ENCODE measurements at places on chromosomes 5 and 9.

DNA sequence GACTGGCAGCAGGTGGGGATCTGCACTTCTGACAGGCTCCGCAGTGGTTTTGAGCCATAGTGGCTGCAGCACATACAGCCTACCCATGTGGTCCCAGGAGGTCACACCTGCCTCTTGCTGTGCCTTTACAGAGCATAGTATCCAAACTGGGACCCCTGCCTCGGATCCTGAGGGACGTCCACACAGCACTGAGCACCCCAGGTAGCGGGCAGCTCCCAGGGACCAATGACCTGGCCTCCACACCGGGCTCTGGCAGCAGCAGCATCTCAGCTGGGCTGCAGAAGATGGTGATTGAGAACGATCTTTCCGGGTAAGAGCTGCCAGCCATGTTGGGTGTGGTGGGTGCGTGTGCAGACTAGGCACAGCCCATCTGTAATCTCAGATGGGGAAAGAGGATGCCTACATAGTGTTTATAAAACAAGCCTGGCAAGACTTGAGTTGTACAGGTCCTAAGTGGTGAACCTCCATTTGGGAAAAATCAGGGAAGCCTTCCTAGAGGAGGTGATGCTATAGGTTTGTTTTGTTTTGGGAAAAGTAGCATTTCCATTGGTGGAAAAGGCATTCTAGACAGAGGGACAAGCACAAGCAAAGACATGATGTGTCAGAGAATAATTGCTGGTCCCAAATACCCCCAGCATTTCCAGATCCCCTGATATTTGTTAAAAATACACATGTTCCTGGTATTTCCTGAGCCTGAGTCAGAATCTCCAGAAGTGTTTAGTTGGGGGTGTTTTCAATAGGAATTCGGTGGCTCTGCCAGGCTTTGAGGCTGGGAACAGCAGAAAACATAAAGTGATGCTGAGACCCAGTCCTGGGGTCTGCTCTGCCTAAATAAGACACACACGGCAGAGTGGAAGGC, 119.2 kb downstream of the DAB2IP start:
- peak; percentile 70 for DNase-seq

- no peak for DNase-seq
These were observed 457.3 kb downstream of the ZNF608 start for GRCh38 chr5:124289130-124289529.

DNA sequence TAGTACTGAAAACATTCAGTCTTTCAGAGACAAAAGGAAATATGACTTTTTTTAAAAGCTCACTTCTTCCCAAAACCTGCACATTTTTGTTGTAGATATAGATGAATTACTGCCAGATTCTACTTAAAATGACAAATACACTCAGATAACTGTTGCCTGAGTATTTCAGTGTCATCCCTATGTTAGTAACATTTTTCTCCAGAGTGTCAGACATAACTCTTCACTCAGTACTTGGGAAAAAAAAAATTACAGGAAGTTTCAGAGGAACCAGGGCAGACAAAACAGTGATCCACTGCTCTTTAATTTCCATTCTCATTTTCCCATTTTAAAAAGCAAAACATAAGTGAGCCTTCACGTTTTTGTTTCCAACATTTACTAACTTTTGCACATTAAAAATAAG, 79.3 kb upstream of the ITGA1 start:
- no peak for DNase-seq

- DNase-seq, result no peak
These were observed 146.6 kb downstream of the PIP5K1B start for GRCh38 chr9:68851657-68852056.
